ENCODE measurements at places on chromosomes 3 and 15.

GRCh38 chr15:61095804-61096506 lies 133.1 kb downstream of the RORA start:
- no peak for DNase-seq

DNA sequence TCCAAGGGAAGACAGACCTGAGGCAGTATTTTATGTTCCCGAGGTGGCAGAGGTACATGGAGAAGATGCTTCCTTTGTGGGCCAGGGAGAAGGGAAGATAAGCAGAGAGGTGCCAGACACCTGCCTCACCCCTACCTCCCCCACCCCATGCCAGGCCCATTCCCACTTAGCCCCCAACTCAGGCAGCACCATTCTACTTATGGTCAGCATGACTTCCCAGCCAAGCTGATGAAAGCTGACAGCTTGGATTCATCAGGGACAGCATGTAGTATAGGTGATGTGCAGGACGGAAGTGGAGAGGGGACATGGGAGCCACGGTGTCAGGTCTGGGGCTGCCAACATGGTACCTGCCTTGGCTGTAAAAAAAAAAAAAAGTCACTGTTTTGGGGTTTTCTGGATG lies 57.5 kb upstream of the CSPG4 start:
- DNase-seq, result no peak

DNA sequence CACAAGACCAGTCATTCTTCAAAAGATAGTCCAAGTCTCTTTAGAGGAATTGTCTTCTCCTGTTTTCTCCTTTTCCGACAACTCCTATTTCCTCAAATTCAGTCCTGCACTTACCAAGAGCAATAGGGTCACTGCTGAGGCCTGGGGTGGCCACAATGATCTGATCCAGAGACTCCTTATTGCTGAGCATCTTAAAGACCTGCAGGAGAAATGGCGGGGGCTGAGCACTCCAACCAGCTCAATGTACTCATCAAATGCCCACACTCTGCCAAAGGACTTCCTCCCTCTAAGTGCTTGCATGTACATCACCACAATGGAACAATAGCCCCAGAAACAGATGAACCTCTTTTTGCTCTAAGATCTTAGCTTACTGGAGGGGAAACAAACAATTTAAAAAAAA lies 9.6 kb downstream of the UBL7 start:
- no peak for DNase-seq

- no peak for DNase-seq
Measured at GRCh38 chr3:158486200-158486599, 84.8 kb upstream of the MLF1 start.

- DNase-seq, result no peak
Measured at GRCh38 chr3:197224034-197224444, 74.4 kb downstream of the DLG1 start.

DNA sequence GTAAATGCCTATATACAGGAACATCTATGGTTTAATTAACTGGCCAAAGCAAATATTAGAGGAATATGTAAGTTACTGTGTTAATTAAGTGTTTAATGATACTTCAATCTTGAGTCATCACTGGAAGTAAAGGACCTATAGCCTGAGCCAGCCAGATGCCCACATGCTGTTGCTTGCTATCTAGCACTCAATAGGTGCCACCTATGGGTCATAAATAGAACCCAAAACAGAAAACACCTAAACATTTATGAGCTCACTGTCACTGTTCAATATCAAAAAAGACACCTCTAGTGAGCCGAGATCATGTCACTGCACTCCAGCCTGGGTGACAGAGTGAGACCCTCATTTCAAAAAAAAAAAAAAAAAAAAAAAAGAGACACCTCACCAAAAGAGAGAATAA lies 48.4 kb upstream of the IP6K2 start:
- DNase-seq, result no peak

- DNase-seq, result no peak
Measured at GRCh38 chr3:162302983-162303624, 806.5 kb downstream of the OTOL1 start.

DNA sequence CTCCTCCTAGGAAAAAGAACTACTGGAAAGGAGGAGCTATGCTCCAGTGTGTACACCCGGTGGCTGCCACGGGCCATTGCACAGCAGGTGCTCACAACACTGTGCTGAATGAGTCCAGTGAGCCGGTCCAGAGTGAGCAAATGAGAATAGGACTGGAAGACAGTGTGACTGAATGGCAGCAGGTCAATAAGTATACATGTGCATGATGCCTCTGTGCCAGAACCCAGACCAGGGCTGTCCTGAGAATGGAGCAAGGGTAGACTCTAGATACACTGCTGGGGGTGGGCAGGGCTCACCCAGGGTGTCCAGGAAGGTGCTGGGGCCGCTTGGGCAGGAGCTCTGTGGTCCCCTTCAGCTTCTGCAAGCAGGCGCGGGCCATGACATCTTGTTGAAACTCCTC lies 8.3 kb downstream of the POLG start:
- no peak for DNase-seq

DNA sequence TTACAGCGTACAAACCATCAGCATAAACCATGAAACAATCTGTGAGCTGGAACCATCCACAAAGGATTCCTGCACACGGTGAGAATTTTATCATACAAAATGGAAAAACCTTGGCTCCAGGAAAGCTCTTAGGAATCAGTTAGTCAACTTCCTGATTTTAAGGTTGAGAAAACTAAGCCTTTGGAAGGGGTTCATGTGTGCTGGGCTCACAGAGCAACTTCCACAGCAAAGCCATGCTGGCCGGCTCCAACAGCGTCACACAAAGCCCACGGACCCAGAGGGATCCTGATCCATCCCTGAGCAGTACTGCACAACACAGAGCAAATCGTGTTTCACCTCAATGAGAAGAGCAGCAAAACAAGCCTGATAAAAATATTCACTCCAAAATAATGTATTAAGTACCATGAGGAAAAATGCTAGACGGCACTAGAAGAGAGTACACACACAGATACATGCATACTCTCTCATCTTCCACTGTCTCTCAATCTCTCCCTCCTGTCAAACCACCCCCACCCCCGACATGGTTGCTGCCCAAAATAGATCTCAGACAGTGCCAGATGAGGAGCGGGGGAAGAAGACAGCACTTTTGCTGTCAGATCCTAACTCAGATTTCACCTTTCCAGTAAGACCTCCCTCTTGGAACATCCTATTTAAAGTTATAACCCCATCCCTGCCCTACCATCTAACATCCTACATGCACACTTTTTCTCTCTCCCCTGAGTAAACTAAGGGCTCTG lies 58.6 kb downstream of the MB21D2 start:
- no peak for DNase-seq

DNA sequence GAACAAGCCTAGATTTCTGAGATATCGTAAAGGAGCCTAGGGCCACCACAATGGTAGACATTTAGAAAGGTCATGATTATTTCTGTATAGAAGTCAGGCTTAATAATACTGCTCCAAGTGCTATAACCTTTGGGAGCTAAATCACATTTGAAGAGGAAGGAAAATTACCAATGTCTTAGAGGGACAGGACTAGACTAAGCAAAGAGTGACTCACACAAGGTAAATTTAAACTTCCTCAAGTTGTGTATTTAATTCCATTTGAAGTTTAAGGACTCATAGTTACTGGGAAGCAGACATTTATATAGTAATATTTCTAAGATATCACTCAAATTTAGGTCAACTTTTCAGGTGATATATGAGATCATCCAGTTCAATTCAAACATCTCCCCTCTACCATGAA lies 227.6 kb upstream of the MME start:
- DNase-seq, result no peak

DNA sequence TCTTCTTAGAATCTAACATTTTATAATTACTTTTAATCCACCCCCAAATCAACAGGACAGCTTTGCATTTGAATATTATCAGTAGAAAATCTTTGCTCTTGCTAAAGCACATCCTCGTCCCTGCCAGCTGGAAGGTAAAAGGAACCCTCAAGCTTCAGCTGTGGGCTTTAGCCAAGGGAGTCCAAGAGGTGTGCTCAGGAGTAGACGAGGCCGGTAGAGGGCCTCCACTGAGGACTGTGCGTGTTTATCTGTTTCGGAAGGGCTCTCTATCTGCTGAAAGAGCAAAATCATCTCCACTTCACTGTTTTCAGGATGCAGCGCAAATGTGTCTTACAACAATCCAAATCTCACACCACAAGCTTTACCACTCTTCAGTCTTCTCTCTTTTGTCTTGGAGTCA lies 257.4 kb upstream of the IL12A start:
- no peak for DNase-seq

- DNase-seq, result no peak
Measured at GRCh38 chr3:104612218-104612617, 754.5 kb upstream of the ALCAM start.

- no peak for DNase-seq
Measured at GRCh38 chr3:132641837-132642538, 17.6 kb downstream of the ACAD11 start.

- DNase-seq, result no peak
Measured at GRCh38 chr15:94620632-94621031, 389.3 kb downstream of the MCTP2 start.

DNA sequence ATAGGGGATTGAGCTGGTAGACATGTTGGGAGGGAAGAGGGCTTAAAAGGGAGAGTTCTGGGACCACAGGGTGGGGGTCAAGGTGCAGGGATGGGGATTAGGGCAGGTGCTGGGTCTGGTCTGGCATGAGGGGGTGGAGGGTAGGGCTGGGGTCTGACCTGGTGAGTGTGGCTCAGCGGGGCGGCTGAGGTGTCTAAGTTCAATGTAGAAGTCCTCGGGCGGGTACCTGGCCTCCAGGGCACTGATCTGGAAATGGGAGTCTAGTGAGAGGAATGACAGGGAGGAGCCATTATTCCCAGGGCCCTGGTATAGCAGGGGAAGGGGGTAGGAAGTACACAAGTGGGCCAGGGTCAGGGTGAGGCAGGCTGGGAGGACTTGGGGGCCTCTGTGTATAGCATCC lies 39.6 kb downstream of the RAB11A start:
- DNase-seq, result no peak

DNA sequence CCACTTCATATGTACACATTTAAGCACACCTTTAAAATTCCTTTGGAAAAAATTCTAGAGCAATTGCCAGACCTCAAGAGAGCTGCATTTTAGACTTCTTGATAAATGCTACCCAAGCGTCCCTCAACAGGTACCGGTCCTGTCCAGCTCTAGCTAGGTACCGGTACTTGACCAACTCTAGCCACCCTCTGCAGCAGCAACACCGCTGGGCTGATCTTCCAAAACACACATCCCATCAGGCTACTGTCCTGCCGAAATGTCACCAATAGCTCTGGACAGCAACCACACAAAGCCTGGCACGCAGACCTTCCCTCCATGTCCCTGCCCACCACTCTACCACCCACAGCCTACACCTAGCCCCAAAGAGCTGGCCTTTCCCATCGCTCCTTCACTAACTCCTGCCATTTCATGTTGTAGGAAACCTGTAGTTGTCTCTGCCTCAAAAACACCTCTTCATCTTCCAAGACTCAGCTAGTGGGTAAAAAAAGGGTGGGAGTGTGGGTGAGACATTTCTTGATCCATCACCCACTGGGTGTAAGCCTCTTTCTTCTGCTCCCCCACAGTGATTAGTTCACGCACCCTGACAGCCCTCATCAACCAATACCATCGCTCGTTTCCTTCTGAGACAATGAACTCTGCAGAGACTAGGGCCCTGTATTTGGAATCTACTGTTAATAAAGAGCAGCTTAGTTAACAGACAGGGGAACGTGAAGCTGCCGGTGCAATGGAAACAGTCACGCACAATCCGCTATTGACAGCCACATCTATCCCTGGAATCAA lies 6.8 kb downstream of the CHSY1 start:
- DNase-seq, result no peak

- no peak for DNase-seq
Measured at GRCh38 chr3:126153695-126154360, 26.6 kb downstream of the ALDH1L1 start.

DNA sequence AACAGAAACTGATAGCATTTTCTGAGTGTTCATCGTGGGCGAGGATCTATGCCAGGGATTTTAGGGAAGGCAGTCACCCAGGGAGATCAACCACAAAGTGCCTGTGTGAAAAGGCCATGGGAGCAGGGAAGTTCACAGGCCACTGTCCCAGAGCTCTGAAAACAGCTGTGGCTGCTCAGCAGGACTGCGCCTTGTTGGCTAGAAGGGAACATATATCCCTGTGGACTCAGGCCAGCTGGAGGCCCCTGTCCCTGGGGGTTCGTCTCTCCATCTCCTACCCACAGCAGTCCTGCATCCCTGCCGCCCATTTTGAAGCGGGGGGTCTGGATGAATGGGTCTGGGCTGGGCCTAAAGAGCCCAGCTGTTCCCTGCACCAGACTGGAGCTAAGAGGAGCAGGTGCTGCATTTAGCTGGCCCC lies 27.8 kb downstream of the PPCDC start:
- DNase-seq, result no peak

- no peak for DNase-seq
Measured at GRCh38 chr3:195806211-195806915, 5.4 kb downstream of the MUC4 start.

All from stimulated activated CD8-positive, alpha-beta memory T cell treated with anti-CD3 and anti-CD28 coated beads, Interleukin-4, amount 100 ng/mL, for 1 hour (primary cell).